Jurkat, Clone E6-1 (cell line): ENCODE measurements at places on chromosomes 5 and 9.

- no peak for DNase-seq
Observed at GRCh38 chr5:139397921-139398320, 3.0 kb upstream of the PROB1 start.

DNA sequence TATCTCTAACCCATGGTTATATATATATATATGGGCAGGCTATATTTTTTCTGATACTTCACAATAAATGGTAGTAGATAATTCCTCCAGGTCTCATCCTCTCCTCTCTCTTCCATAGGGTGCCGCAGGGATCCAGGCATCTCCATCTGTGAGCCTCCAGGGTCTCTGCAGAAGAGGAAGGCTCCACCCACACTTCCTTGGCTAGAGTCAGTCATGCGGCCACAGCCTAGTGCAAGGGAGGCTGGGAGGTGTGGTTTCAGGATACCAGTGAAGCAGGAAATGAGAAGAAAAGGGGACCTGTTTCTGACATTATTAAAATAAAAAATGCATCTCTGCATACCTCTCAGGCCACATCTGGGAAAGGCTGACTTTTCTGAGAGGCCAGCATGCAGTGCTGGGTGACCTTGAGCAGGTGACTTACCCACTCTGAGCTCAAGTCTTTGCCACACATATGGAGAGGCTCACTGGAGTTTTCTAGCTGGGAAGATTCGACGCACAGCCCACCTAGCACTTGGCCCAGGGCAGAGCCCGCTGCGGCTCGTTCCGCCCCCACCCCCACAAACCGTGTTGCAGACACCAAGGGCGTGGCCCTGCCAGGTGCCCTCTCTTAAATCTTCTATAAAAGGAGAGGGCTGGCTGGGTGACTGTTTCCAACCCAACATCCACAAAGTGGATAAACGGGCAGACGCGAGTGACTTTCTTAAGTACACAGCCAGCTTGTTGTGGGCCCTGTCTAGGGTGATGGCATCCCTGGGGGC, 47.9 kb downstream of the OLFM1 start:
- no peak for DNase-seq

GRCh38 chr9:78325343-78325742, 28.4 kb downstream of the PSAT1 start:
- DNase-seq = no peak

DNA sequence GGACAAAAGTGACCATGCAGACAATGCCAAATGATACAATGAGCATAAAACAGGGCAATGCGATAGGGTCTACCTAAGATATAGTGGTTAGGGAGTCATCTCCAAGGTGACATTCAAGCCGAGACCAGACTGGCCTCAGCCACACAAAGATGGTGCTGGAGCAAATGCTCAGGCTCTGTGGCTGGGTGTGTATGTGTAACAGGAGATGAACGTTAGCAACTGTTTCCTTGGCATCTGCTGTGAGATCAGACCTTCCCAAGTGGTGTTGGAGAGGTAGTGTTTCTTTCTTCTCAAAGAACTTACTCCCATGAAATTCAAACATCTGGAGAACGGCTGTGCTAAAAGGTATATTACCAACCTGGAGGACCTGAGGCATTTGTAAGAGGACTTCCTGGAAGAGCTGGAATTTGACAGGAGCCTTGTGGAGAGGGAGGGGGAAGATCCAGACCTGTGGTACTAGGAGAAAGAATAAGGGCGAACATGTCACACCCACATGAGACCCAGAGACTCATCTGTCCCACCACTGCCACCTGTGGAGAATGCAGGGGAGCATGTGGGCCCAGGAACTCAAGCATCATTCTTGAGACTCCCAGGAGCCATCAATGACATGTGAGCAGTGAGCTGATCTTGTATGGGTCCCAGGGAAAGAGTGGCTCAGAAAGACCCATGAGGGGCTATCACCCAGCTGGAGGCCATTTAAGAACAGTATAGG, 21.4 kb upstream of the ANXA6 start:
- DNase-seq = no peak

- DNase-seq = no peak
Observed at GRCh38 chr5:122153230-122153629, 23.9 kb downstream of the ZNF474 start.

- no peak for DNase-seq
Observed at GRCh38 chr5:114327474-114327873, 34.4 kb upstream of the KCNN2 start.

- no peak for DNase-seq
Observed at GRCh38 chr9:87601176-87601575, 103.5 kb downstream of the DAPK1 start.

DNA sequence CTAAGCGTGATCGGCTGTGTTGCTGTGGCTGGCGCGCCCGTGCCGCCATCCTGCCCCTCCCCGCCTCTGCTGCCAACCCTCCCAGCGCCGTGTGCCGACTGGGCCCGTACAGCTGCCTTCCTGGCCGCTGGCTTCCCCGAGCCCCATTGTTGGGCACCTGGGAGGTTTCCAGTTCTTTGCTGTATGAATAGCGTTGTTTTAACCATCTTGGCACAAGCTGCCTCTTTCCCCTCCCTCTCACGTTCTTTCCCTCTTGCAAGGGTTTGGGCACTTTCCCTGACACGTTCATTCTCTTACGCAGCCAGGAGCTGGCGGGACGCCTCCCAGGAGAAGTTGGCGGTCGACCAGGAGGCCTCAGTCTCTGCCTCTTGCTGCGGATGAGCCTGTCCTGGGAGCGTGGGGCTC, 43.1 kb upstream of the RXRA start:
- DNase-seq = no peak

- no peak for DNase-seq
Observed at GRCh38 chr5:77230727-77231470, 20.4 kb downstream of the PDE8B start.

- no peak for DNase-seq
Observed at GRCh38 chr9:125850763-125851162, 103.6 kb downstream of the PBX3 start.

- no peak for DNase-seq
Observed at GRCh38 chr5:139167063-139167462, 31.1 kb downstream of the SIL1 start.

- no peak for DNase-seq
Observed at GRCh38 chr5:16827755-16828154, 108.3 kb downstream of the MYO10 start.

DNA sequence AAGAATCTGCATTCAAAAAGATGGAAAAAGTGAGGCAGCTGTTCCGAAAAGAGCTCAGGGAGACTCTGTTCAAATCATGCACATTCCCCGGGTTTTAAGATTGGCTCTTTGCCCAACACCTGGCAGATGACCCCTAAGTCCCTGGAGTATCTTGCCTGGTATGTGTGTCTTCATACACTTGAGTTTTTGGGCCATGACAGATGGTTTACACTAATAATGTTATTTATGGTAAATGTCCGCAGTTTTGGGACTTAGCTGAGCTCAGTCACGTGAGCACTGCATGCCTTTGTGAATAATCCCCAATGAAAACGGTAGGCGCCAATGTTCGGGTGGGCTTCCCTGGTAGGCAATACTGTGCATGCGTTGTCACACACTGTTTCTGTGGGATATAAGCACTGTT, 316.1 kb downstream of the PRDM9 start:
- no peak for DNase-seq

GRCh38 chr9:88938189-88938588, 53.1 kb upstream of the S1PR3 start:
- no peak for DNase-seq

GRCh38 chr5:18466731-18467130, 832.5 kb downstream of the TAF11L14 start:
- no peak for DNase-seq

DNA sequence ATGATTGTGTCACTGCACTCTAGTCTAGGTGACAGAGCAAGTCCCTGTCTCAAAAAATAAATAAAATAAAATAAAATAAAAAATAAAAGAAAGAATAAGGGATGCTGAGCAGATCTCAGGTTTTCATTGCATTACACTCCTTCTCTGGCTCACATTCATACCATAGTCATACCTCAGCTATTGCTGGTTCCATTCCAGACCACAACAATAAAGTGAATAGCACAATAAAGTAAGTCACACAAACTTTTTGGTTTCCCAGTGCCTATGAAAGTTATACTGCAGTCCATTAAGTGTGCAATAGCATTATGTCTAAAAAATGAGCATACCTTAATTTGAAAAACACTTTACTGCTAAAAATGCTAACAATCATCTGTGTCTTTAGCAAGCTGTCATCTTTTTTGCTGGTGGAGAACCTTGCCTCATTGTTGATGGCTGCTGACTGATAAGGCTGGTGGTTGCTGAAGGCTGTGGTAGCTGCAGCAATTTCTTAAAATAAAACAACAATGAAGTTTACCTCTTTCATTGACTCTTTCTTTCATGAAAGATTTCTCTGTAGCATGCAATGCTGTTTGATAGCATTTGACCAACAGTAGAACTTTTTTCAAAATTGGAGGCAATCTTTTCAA, 415.7 kb downstream of the ZNF608 start:
- DNase-seq = no peak

GRCh38 chr5:62342476-62342837, 36.5 kb downstream of the KIF2A start:
- no peak for DNase-seq

DNA sequence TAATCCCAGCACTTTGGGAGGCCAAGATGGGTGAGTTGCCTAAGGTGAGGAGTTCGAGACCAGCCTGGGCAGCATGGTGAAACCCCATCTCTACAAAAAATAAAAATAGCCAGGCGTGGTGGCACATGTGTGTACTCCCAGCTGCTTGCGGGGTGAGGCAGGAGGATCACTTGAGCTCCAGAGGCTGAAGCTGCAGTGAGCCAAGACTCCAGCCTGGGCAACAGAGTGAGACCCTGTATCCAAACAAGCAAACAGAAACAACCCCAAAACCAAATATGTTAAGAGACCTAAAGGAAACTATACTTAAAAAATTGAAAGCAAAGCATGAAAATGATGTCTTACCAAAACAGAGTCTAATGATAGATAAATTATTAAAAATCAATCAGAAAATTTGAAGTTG, 12.4 kb downstream of the HNRNPAB start:
- no peak for DNase-seq

GRCh38 chr9:6106711-6107339, 91.4 kb upstream of the RANBP6 start:
- peak; percentile 59 for DNase-seq

DNA sequence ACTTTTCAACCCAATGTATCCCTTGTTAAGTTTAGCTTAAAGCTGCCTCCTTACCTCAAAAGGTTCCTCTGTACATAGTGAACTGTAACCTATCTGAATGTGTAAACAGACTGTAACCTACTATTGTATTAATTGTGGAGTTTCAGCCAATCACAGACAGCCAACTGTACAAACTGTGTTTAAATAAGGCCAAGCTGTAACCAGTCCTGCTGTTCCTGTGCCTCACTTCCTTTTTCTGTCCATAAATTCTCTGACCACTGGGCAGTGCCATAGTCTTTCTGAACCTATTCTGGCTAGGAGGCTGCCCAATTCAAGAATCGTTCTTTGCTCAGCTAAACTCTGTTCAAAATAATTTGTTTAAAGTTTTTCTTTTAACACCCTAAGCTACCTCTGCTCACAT, 74.7 kb upstream of the DAPK1 start:
- no peak for DNase-seq

DNA sequence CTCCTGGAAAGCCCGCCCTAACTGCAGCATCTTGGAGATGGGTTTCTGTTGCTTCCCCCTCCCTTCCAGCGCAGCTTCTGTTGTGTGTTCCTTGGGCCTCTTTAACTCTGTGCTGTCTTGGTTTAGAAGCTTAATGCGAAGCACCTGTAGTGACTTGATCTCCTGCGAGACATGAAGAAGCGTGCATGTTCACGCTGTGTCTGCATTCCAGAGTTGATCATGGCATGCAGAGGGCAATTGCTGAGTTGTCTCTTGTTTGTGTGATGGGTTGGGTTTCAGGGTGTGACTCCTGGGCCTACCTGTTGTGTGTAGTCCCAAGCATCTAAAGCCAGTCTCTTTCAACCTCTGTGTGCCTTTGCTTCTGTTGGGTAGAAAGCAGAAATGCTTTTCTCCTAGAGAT, 155.6 kb downstream of the SMARCA2 start:
- no peak for DNase-seq

DNA sequence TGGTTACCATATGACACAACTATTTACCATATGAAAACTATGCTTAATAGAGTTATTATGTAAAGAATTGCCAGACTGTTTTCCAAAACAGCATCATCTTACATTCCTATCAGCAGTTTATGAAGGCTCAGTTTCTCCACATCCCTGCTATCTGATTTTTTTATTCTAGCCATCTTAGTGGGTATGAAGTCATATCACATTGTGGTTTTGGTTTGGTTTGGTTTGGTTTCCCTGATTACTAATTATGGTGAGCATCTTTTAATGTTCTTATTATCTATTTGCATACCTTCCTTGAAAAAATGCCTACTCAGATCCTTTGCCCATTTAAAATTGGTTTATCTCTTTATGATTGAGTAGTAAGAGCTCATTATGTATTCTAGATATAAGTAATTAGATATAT, 199.4 kb upstream of the NFIL3 start:
- DNase-seq = no peak

DNA sequence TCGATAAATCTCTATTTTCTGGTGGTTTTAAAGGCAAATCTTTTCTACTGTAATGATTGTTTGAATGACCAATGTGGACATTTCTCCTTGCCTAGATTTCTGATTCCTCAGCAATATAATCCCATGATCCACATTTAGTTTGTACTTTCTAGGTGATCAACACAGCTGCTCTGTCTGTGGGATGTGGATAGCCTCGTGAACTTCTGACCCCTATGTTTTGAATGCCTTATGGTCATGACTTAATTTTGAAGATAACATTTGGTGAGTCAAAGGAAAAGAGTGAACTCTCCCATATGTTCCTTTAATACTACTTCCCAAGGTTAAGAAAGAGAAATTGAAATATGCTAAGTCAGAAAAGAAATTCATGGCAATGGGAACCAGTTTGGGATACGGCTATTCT, 147.5 kb downstream of the CAVIN4 start:
- no peak for DNase-seq

DNA sequence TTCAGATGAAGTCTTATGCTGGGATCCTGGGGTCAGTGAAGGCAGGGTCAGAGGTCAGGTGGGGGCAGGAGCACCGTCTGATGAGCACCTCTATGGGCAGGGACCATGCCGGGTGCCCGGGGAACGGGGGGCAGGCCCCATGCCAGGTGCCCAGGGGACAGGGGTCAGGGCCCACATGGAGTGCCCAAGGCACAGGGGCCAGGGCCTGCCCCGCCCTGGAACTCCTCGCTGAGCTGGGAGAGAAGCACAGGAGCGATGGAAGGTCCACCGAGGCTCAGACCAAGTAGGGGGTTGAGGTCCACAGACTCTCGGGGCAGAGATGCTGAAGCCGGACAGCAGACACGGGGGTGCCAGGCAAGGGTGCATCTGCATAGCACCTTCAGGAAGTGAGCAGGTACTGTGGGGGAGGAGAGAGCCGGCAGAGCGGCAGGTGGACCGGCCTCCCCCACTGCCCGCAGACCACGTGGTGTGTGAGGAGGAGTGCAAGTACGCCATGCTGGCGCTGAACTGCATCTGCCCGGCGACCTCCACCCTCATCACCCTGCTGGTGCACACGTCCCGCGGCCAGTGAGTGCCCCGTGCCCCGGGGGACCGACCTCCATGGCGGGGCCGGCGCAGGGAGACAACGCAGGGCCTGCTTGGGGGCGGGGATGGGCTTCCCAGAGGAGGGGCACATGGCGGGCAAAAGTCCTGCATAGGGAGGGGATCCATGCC, 67.7 kb downstream of the KCNT1 start:
- no peak for DNase-seq

GRCh38 chr5:94855543-94855942, 237.1 kb downstream of the SLF1 start:
- DNase-seq = no peak

GRCh38 chr9:136953771-136954269, 1.7 kb downstream of the LCN12 start:
- no peak for DNase-seq
